CD4-positive, alpha-beta T cell treated with Interleukin-4 for 1 hour (primary cell): ENCODE measurements at places on chromosomes 3 and 15.

DNA sequence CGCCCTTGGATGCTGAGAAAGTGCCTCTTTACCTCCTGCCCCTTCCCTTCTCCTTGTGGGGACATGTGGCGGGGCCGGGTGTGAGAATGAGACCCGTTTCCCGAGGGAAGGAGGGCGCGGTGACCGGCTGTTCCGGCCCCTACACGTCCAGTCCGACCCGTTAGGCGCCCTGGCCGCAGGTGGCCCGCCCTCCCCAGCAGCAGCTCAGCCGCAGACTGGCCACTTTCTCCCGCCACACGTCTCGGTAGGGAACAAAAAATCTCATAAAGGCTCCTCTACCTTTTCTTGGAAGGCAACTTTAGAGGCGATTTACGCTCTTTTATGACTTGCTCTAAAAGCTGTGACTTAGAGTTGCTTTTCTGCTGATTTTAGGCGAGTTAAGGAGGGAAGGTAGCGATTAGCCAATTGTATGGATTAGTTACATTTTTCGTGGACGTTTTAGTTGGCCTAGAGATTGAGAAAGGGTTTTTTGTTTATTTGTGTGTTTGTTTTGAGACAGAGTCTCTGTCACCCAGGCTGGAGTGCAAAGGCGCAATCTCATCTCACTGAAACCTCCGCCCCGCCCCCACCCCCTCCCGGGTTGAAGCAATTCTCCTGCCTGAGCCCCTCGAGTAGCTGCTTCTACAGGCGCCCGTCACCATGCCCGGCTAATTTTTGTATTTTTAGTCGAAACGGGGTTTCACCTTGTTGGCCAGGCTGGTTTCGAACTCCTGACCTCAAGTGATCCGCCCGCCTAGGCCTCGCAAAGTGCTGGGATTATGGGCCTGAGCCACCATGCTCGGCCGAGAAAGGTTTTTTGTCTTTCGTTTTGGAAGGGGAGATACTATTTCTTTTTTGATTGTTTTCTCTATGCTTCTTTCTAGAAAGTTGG, 8.3 kb upstream of the PGPEP1L start:
- DNase-seq: no peak

- DNase-seq: no peak
Measured at GRCh38 chr3:97264180-97264579, 449.8 kb downstream of the EPHA6 start.

GRCh38 chr3:183690402-183690995, 7.1 kb upstream of the YEATS2 start:
- DNase-seq: no peak

- no peak for DNase-seq
Measured at GRCh38 chr3:186025161-186025560, 83.7 kb downstream of the ETV5 start.

DNA sequence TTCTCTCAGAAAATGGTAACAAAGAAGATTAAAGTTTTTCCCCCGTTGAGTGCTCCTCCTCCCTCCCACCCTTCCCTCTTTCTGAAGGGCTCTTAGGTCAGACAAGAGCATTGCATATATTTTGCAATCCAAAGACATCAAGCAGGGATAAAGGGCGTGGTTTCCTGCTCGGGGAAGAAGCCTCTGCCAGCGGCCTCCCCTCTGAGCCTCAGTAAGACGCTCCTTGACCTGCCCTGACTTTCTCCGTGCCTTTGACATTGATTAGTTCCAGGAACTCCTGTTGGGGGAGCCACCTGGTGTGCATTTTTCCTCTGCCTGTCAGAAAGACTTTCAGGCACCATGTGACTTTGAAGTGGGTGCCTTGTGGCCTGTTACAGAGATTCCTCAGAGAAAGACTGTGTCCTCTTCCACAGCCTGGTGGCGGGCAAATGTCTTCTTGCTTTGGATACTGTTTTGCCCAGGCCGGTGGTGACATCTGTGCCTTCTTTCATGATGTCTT, 87.2 kb upstream of the TBL1XR1 start:
- peak; percentile 32 for DNase-seq

DNA sequence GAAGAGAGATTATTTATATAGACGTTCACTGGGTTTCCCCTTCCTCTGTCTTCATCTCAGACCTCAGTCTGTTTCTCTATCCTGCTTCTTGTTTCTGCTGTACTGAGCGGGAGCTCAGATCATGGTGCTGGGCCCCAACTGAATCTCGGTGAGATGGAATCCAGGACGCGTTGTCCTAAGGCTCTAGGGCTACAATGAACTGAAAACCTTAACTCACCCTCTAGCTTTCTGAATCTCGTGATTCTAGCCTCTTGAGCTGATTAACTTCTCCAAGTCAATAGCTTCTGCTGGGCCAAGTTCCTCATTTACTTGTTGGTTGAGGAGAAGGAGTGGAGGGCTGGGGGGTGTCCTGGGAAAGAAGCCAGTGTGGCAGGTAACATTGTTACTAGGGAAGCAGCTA, 32.7 kb upstream of the MAP3K13 start:
- no peak for DNase-seq

DNA sequence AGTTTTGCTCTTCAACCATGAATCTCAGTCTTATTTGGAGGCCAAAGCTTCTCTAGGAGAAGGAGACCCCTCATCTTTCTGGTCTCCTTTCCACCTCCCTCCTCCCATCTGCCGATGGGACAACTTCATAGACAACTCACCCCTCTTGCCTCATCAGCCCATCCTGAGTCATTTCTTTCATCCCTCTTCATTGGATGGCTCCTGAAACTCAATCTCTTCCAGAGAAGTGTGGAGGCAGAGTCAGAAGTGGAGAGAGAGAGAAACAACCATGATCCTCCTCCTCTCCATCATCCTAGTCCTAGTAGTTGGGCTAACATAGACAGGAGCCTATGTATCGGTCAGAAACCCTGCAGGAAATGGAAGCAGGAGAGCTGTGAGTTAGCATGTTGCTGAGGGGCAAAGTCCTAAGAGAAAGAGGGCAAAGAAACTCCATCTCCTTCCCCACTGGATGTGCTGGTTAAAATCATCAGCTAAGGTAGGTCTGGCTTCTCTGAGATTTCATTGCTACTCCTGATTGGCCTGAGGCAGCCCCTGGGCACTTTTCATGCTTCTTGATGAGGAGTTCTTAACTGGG, 21.3 kb upstream of the HCN4 start:
- no peak for DNase-seq

GRCh38 chr3:72123908-72124441, 339.0 kb upstream of the PROK2 start:
- DNase-seq: no peak

DNA sequence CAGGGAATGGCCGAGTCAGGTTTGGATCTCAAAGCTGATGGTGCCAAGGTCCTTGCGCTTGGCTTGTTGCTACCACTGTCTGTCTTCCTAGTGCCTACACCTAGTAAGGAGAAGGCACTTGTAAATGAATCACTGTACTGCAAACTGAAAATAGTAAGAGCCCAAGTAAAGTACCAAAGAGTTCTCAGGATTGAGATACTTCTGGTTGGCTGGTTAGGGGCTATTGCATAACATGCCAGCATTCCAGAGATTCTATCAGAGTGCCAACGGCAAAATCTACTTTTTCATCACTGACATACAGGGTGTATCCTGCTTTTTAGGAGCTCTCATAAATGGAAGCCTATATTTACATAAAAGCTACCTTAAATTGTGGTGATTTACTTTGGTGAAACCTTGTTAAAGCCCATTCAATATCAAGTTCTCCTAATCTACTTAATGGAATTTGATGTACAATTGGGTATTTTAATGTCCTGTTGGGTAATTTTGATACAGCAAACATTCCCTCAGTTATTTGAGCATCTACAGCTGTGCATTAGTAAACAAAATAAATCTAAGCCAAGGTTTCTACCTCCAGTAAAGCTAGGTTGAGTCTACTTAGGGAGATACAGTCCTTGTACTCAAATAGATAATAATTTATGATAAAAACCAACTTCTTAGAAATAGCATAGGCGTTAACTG, 30.7 kb upstream of the CHD2 start:
- DNase-seq: no peak

GRCh38 chr3:140238646-140239314, 303.8 kb downstream of the CLSTN2 start:
- no peak for DNase-seq

GRCh38 chr15:46709460-46710083, 1007.7 kb upstream of the SEMA6D start:
- no peak for DNase-seq

GRCh38 chr3:132657869-132658747, 1.5 kb downstream of the ACAD11 start:
- DNase-seq: no peak

- DNase-seq: no peak
Measured at GRCh38 chr15:58932710-58933280, 684 bp downstream of the SLTM start.

DNA sequence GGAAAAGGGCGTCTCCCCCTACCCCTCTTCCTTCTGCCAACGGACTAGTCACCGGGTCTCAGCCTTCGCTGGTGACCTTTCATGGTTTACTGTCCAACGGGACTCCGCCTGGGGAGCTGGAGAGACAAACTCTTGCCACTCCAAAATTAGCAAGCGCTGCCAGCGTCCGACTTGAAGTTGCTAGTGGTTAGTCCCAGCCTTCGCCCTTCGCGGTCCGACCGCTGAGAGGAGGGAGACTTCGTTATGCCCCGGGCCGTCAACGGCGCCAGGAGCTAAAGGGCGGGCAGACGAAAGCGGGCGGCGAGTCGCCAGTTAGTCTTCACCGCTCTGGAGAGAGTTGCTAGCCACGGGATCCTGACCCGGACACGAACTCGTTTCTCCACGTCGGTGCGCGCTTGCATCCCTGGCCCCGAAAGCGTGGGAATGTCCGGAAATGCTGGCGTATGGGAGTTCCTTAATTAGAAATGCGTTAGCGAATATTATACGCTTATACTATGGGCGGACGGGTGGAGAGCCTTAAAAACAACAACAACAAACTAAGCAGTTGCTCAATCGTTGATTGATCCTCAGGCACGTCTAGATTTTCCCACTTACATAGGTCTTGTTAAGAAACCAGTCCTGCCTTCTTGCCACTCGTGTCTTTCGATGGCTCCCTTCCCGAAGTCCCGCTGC, 716 bp downstream of the SMC4 start:
- DNase-seq: peak; percentile 28

DNA sequence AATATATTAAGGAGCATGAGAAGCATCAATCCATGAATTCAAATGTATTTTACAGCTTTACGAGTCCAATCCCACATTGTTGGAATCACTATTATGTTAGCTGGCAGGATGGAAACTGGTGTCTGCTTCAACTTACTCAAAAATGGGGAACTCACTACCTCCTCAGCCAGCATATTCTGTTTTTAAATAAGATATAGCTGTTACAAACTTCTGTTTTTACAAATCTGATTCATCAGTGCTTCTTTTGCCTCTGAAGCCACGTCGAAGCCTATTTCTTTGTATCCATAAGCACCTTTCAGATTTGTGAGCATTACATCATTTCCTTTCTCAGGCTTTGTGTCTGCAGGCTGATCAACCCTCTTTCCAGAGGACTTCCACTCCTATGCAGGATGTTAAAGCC, 105.9 kb downstream of the TPRG1 start:
- no peak for DNase-seq

GRCh38 chr3:12155828-12156227, 2.9 kb downstream of the TIMP4 start:
- no peak for DNase-seq

- no peak for DNase-seq
Measured at GRCh38 chr3:141262308-141262705, 30.7 kb downstream of the PXYLP1 start.

GRCh38 chr3:47701388-47701787, 80.3 kb downstream of the SMARCC1 start:
- no peak for DNase-seq

DNA sequence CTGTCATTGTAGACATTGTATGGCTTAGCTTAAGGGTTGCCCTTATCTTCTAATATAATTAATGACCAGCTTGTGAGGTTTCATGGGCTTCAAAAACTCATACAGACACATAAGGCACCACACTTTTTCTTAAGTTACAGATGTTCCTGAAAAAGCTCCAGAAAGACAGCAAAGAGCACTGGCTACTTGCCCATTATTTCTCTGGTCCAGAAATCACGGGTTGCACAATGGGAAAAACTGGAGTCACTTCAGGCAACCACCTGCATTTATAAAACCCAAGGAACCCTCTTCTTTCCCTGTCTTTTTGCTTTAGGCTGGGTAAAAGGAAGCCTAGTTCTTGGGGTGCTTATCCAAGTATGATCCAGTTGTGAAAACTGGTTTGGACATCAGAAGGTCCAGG, 2.3 kb upstream of the COL6A6 start:
- no peak for DNase-seq

GRCh38 chr3:99023590-99024192, 122.2 kb upstream of the DCBLD2 start:
- no peak for DNase-seq

GRCh38 chr3:134486577-134487041, 752 bp downstream of the CEP63 start:
- DNase-seq: peak; percentile 51

- no peak for DNase-seq
Measured at GRCh38 chr3:170513642-170514041, 72.2 kb downstream of the SLC7A14 start.

DNA sequence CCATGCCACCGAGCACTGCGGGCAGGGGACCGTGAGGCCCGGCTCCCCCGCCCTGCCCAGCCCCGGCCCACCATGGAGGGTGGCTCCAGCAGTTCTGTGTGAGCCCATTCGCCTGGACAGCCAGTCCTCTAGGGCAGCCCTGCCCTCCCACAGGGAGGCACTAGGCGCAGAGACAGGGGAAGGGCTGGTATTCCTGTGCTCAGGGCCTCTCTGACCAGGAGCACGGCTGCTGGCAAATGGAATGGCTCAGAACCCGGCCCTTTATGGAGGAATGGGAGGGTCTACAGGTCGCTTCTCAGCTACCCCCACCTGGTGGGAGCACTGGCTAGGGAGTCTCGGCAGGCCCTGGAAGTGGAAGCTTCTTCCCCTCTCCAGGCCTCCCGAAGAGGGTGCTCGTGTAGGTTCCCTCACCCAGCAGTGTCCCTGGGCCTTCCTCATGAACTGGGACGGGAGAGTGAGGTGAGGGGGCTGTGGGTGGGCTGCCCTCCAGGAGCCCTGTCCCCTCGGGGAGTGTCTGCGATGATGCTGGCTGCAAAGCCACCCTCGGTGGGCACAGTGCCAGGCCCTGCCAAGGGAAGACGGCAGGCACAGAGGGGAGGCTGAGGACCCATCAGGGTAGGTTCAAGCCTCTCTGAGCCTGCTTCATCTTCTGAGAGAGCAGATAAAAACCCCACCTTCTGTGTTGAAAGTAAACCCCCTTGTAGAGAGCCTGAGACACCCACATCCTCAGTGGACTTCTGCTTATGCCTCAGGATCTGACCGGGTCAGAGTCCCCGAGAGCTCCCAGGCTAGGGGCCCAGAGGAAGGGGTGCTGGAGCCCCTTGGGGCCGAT, 1.5 kb downstream of the MELTF start:
- DNase-seq: no peak
